ENCODE measurements at places on chromosomes 3 and 15.
A peak's percentile ranks its signal among the peaks of the same experiment; 100 is the strongest.

DNA sequence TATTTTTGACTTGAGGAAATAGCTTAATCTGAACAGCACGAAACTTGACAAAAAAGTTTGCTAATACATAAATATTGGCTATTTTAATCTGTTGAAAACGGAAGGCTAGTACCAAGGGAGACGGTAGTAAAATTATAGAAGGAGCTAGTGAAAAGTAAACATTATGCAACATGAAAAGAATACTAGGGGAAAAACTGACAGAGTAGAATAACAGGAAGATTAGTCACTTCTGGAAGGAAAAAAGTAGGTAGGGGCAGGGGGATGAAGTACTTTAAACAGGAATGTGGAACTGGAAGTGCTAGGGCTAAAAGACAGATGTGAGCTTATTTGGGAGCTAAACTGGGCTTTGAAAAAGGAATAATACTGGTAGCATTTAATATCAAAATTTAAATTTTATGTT, 60.1 kb downstream of the MBNL1 start:
- DNase-seq, result peak; percentile 38

DNA sequence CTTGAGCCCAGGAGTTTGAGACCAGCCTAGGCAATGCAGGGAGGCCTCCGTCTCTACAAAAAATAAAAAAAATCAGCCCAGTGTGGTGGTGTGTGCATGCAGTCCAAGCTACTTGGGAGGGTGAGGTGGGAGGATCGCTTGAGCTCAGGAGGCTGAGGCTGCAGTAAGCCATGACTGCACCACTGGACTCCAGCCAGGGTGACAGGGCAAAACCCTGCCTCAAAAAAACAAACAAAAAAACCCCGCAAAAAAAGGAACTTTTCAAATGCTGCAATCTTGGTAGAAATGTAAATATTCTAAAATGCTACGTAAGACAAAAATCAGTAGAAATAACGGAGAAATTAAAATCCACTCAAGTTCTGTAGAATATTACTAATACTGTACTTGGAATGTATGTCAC, 108.1 kb upstream of the MELTF start:
- no peak for DNase-seq

DNA sequence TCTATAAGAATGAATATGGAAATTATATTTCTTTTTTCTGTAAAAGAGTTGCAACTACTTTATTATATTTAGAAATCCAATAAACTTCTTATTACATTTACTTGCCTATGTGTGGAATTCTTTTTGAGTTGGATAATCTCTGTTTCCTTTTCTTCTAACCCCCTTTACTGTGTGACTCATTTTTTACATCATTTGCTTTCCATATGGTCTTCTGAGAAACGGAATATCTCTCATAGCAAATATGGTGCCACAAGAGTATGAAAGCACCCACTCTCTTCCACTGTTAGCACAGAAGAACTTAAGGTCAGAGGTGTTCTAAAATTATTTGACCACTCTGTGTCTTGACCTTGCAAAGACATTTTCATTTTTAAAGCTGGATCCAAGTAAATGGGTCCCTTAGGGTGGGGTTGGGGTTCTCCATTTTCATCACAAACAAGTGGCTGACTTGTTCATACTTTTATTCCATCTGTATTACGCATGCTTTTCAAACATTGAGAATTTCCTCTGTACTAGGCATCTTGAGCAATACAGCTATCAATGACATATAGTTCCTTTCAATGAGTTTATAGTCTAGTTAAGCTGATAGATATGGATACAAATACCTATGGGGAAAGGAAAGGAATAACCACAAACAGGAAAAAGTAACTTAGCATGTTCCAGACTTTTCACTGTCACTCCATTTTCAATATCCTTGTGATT, 281.1 kb upstream of the TPRG1 start:
- no peak for DNase-seq

DNA sequence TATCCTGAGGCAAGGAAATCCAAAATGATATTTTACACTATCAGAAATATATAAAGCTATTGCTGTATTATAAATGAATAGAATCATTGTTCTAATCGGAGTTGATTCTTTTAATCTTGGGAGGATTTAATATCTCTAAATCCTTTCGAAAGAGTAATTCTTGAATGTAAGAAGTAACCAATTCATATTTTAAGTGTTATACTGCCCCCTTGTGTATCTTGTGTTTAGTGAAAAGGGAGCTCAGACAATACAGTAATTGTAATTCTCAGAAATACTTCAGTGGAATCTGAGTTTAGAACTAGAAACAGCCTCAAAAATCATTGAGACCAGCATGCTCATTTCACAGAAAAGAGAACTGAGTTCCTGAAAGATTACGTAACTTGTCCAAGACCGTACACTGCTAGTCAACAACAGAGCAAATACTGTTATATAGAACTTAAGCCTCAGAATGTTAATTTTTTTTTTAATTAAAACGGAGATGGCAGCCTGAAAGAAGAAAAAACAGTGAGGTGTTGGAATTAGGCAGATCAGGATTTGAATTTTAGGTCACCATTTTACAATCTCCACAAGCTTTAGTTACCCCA, 42.9 kb downstream of the PLCH1 start:
- DNase-seq, result peak; percentile 3
